ENCODE measurements at places on chromosomes 4 and X.
A peak's percentile ranks its signal among the peaks of the same experiment; 100 is the strongest.

- peak; percentile 68 for DNase-seq
These were observed 89.6 kb upstream of the MAD2L1 start for GRCh38 chr4:120156120-120156718.

DNA sequence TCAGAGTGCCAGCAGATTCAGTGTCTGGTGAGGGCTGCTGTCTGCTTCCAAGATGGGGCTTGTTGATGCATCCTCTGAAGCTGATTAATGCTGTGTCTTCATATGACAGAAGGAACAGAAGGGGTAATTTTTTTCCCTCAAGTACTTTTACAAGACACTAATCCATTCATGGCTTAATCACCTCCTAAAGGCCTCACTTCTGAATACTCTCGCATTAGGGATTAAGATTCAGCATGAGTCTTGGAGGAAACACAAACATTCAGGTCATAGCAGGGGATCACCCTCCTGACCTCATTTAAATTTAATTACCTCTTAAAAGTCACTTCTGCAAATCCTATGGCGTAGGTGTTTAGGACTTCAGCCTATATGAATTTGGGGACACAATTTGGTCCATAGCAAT, 1145.5 kb upstream of the PCDH10 start:
- no peak for DNase-seq

DNA sequence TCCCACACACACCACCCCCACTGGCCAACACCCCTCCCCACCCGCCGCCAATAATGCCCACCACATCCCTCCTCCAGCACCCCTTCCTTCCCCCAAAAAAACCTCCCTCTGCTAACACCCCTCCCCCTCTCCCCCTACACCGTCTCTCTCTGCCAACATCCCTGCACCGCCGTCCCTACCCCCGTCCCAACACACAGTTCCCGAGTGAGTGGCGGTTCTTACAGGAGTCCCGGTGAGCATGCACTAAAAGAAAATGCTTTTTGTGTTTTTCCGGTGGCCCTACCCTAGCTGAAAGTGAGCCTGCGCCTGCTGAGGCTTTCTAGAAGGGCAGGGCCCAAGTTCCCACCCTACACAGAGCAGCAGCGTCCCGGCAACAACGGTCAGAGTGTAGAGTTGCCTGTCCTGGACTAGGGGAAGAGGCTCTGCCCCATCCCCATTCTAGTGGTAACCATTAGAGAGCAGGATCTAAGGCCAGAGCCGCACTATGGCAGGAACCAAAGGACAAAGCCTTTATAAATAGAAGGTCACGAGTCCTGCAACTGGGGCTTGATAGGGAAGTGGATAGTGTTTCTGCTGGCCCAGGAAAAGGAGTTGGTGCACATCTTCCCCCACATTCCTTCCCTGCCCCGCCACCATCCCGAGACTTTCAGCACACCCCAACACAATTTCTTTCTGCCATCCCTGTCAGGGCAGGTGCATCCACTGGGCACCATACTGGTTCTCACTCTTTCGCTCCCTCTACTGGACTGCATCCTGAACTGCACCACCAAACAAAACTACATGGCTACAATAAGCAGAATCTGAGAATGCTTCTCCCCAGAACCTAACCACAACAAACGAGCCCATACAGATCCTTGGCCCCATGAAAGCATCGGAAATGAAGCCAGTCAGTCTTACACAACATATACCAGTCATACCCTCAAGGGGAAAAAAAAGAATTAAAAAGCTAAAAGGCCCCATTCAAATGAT, 78.1 kb upstream of the PAGE3 start:
- no peak for DNase-seq

DNA sequence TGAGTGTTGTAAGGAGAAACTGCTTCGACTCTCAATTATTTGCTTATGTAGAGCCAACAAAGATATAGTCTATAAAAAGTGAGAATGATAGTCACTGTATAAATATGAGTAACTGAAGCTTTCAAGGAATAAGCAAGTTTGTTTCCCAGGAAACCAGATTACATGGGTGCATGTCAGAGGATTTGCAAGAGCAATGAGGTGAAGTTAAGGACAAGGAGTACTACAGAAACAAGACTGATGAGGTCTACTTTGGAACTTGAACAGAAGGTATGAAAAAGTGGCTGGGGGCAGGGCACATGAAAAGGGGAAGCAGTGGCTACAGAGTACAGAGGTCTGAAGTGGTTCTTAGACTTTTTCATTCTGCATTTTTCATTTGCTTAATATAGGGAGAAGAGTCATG, 321.0 kb upstream of the CXXC4 start:
- no peak for DNase-seq

Data from hindlimb muscle (tissue), 1 donor.